ENCODE measurements at places on chromosomes 12 and 14.

DNA sequence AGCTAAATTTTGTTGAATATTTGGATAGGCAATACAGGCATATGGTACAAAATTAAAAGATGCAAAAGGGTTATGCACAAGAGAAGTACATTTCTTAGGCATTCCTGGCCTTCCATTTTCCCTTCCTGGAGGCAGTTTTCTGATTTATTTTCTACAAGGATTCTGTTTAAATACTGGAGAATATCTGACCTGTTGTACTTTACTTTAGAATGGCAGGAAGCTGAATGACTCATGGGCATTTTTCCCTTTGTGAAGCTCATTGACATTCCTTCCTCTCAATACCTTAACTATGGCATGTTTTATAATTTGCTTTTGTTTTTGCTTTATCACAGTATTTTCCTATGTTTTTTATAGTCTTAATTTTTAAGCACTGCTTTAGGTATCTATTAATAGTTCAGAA lies 62.7 kb downstream of the RCOR1 start:
- DNase-seq, result peak; percentile 72

DNA sequence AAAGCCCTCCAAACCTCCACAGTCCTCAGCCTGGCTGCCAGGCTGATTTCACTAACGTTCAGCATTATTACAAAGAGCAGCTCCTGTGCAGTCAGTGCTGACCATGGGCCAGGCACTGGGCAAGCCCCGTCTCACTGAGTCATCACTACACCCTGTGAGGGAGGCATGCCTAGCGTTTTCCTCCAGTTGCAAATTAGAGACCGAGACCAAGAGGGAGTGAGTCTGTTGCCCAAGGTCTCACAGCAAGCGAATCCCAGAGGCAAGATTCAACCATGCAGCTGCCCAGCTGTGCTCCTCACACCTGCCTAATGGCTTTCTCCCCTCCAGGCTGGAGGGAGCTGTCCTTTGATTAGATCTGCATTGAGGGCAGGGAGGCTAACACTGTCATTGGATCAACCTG lies 229.3 kb upstream of the LHX5 start:
- peak; percentile 89 for DNase-seq

- no peak for DNase-seq
Observed at GRCh38 chr12:124371970-124372555, 77.2 kb downstream of the RFLNA start.

- no peak for DNase-seq
Observed at GRCh38 chr14:67079846-67080245, 109.4 kb upstream of the GARIN2 start.

GRCh38 chr12:14931359-14931758 lies 7.0 kb downstream of the ERP27 start:
- DNase-seq, result no peak

DNA sequence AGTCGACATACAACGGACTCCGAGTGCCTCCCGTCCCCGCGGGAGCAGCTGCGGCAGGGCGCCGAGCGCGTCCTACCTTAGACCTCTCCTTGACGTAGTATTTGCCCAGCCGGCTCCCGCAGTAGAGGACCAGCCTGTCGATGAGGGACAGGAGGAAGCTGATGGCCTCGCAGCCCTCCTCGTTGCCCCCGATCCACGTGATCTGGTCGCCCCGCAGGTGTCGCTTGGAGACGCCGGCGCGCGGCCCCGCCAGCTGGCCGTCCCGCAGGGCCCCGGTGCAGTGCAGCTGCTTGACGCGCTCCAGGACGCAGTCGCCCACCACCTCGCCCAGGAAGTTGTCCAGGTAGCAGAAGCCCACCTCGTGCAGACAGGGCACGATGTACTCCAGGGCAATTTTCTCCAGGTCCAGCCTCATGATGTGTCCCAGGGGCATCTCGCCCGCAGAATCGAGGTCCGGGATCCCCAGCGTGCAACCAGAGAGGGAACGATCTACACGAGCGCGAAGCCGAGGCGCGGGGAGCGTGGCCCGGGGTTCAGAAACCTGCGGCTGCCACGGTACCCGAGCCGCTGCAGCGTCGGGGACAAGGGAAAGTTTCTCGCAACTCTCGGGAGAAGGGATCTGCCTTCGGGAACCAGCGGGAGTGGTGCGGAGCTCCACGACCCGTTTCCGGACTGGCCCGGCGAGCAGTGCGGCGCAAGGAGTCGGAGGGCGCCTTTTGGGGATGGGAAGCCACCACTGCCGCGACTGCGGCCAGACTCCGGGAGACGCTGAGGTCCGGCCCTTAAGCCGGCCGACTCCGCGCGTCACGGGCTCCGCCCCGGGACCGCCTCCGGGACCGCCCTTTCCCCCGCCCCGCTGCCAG lies at the start of gene EGLN3:
TSS of gene EGLN3 (minus strand) at position 755 of the 863 bp plus-strand sequence. CDS start at position 433, 322 bp downstream.
- DNase-seq, result peak; percentile 97

GRCh38 chr14:24092110-24092504 lies 2.0 kb upstream of the PCK2 start:
- peak; percentile 11 for DNase-seq

GRCh38 chr12:188910-189621 lies 24.9 kb downstream of the SLC6A12 start:
- peak; percentile 70 for DNase-seq

DNA sequence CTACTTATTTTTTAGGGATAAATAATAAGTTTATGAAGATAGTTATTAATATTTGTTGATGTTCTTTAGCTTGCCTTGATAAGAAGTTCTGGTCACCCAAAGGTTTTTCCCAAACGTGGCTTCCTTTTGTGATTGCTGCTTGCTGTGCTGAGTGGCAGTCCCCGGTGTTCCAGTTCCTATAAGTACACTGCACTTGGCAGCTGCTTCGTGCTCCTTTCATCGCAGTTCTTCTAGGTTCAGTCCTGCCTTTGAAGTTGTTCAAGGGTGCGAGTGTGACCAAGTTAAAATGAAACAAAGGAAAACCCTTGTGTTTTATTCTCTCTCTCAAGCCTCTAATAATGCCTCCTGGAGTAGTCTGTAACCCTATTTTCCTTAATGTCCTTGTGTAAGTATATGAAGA lies 128.5 kb upstream of the ATF1 start:
- no peak for DNase-seq

DNA sequence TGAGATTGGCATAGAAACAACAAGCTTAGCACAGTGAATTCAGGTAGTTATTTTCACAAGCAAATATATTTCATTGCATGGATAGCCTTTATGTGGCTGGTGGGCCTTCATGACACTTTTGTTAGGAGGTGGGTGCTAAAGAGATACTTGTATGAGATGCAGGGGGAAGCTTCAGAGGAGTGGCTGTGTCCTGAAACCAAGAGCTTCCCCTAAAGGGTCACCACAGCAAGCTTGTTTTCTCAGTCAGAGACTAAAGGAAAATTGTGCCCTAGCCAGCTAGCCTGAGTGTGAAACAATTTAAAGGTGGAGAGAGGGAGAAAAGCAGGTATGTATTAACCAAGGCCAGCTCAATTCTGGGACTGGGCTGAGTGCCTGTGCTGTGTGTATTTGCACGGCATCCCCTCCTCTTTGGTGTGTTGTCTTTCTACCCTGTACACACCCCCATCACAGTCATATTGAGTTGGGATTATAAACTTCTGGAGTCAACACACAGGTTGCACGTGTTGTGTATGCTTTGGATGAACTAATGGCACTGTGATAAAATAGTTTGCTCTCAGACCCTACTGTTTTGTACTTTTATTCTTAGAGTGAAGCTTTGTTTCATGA lies 79.2 kb downstream of the RASSF8 start:
- no peak for DNase-seq

DNA sequence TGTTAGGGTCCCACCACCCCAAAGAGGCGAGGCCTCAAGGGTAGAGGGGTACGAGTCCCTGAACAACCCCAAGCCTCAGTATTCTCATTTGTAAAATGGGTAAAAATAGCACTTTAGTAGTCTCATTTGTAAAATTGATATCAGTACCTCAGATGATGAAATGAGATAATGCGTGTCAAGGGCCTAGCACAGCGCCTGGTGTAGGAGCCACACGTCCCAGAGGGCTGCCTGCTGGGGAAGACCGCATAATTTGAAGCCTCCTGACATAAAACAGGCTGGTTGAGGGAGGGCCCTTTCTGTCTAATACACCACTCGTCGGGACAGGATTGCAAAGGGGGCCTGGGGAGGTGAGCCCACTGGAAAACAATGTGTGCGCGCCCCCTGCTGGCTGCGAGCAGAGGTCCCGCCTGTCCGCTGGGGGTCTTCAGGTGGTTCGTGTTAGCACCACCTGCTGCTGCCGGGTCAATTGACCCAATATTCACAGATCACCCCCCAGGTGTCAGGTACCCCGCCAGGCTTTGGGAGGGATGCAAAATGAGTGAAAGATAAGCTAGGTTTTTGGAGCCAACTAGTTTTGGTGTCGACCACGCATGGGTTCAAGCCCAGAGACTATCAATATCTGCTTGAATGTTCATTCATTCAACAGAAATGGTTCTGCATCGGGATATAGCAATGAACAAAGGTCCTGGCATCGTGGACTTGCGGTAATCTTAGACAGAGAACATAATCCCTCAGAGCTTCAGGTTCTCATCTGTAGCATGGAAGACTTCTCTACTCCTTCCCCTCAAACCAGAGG lies 24.7 kb upstream of the IRF2BPL start:
- peak; percentile 86 for DNase-seq

- peak; percentile 82 for DNase-seq
Observed at GRCh38 chr12:62654326-62655241, 188.0 kb downstream of the MON2 start.

All from mesendoderm (in vitro differentiated cells).